ENCODE measurements at places on chromosomes 11 and 22. TPM values are rescaled to one million over a fixed set of nuclear protein-coding genes. Genes with fewer than 3 reads are reported as not detected.

The SOX6 gene
- not detected for total RNA-seq

The SH3BP1 gene
- total RNA-seq, result 187 TPM

The NPTXR gene
- 1.2 TPM for total RNA-seq

The MRPL49 gene
- 55.4 TPM for total RNA-seq

The TMPRSS13 gene
- 1.4 TPM for total RNA-seq

The MN1 gene
- total RNA-seq, result 0.12 TPM

The MCHR1 gene
- total RNA-seq, result not detected

The FOXRED2 gene
- total RNA-seq, result 14.3 TPM

The PANX2 gene
- total RNA-seq, result 0.10 TPM

The RIC3 gene
- 20.1 TPM for total RNA-seq

The SERPING1 gene
- not detected for total RNA-seq

The CASP5 gene
- total RNA-seq, result not detected

The UBE2L6 gene
- 350 TPM for total RNA-seq

The SEC14L6 gene
- total RNA-seq, result not detected

The LDHAL6A gene
- not detected for total RNA-seq

The MICAL3 gene
- total RNA-seq, result 21.4 TPM

The RAB39A gene
- total RNA-seq, result not detected

The GLB1L2 gene
- total RNA-seq, result 1.6 TPM

The MRPL17 gene
- total RNA-seq, result 56.0 TPM

The RCOR2 gene
- 0.40 TPM for total RNA-seq

The SYNGR1 gene
- 0.77 TPM for total RNA-seq

The TMPRSS4 gene
- total RNA-seq, result not detected

The TMEM45B gene
- 0.94 TPM for total RNA-seq

The SMTNL1 gene
- total RNA-seq, result not detected

The SCGB1D2 gene
- not detected for total RNA-seq

The PANX3 gene
- not detected for total RNA-seq

The OR10D3 gene
- not detected for total RNA-seq

The VSIG10L2 gene
- total RNA-seq, result not detected

The CARNS1 gene
- total RNA-seq, result 1.9 TPM

The BTBD18 gene
- not detected for total RNA-seq

The OR52A1 gene
- not detected for total RNA-seq

The RRP8 gene
- total RNA-seq, result 23.0 TPM

The ZBTB44 gene
- 55.4 TPM for total RNA-seq

The FOLR2 gene
- not detected for total RNA-seq

The PATE2 gene
- 0.20 TPM for total RNA-seq
